ENCODE measurements at places on chromosomes 12 and 14. TPM values are rescaled to one million over a fixed set of nuclear protein-coding genes. Genes with fewer than 3 reads are reported as not detected.
A peak's percentile ranks its signal among the peaks of the same experiment; 100 is the strongest.

Gene KRT86
- total RNA-seq = 1.2 TPM

DNA sequence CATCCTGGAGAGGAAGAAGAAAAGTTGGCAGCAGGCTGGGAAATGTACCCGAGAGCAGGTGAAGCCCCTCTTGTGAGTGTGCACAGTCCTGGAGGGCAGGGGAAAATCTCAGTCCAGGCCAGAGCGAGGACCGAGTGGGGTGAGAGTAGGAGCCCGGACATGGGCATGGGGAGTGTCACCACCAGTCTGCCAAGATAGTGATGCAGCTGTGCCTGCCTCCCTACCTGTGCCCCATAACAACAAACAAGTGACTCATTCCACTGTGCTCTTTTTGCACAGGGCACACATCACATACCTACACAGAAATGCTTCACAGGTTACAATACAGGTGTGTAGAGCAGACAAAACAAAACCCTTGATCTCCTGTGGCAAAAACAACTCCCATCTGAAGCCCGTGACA lies 205.9 kb upstream of the PELI2 start:
- DNase-seq = no peak

Gene FAM90A1
- not detected for total RNA-seq

DNA sequence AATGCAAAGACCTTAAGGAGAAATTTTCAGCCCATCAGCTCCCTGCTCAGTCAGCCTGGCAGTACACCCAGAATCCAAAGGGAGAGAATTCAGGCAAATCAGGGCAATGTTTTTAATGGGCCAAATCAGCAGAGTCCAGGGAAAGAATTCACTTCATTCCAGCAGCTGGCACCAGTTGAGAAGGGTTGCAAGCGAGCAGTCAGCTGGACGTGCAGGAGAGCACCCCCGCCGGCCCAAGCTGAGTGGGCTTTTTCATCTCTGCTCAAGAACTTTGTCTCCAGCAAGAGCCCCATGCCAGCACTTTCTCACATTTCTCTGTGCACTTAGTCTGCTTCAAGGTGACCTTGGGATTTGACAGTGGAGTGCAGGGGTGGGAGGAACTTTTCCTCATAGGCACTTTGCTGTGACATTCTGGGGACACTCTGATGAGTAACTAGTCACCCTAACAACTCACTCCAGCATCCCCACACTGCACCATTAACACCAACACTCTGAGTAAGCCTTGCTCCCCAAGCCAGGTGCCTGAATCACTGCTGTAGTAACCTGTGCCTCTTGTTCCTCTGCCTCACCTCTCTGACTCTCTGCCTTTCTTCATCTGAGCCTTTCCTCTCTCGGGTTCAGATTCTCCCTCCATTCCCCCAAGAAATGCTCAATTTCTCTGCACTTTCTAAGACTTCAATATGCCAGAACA lies 2.2 kb downstream of the ENDOU start:
- no peak for DNase-seq

DNA sequence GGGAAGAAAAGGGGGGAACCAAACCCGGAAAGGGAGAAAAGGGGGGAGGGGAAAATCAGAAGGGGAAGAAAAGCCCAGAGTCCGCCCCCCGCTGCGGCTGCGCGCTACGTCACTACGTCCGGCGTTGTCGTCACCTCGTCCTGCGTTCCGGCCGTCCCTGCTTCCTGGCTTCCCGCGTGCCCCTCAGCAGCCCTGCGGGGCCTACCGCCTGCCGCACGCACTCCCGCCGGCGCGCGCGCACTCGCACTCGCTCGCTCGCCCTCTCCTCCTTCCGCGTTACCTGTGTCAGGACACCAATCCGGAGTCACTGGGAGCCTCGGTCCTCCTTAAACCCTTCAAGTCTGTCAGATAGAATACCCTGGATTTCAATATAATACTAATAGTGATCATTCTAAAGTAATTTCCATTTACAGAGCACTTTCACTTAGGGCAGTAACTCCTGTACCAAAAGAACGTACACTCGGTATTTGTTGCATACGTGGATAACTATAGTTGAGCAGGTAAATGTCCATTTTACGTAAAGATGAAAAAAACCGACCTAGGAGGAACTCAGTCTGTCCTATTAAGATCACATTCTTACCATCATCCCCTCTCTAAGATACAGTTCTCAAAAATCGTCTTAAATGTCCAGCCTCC lies at the start of gene R3HDM2:
TSS of gene R3HDM2 (minus strand) at position 113 of the 636 bp plus-strand sequence. CDS start 120,615 bp downstream, outside the sequence.
- DNase-seq = peak; percentile 93

DNA sequence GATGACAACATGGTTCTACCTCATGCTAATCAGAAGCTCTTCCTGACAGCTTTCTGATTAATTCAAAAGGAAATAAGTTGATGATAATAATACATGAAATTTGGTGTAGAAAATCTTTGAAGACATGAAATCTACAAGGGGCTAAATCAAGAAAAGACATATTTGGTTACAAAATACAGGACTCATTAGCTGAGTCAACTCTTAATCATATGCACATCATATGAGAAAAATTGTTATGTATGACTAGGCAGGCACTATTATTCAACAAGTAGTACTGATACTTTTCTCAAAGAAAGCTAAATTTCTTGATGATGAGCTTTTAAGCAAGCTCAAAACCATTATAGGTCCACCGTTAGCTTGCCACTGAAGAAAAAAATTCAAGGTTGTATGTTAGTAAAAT lies 7.1 kb downstream of the ABCC9 start:
- no peak for DNase-seq

- no peak for DNase-seq
Measured at GRCh38 chr12:57142121-57142520, 5.3 kb downstream of the LRP1-AS start.

GRCh38 chr12:99957866-99958466 lies 26.8 kb downstream of the ANKS1B start:
- DNase-seq = no peak

DNA sequence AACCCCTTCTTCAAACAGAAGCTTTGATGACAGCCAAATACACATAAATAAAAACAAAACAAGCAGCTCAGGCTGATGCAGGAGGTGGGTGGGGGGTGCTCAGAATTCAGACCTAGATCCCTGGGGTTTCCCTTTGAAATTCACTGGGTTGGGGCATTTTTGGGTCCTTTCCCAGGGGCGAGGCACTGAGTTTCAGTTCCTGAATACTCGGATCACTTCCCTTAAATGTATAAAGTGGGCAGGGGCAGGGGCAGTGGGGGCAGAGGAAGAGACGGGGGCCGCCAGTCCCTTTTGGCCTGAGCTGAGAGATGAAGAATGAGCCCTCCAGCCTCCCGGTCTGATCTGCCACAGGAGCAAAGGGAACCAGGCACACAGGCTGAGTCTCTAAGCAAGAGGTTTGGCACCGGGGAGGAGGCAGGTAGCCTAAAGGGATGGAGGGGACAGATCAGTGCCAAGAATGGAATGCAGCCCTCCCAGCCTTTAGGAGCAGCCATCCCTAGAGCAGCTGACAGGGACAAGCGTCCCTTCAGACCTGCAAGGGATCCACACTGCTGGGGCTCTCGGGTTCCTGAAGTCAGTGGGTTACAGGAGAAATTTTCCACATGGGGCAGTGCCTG lies 20.3 kb downstream of the KDM2B start:
- DNase-seq = no peak

DNA sequence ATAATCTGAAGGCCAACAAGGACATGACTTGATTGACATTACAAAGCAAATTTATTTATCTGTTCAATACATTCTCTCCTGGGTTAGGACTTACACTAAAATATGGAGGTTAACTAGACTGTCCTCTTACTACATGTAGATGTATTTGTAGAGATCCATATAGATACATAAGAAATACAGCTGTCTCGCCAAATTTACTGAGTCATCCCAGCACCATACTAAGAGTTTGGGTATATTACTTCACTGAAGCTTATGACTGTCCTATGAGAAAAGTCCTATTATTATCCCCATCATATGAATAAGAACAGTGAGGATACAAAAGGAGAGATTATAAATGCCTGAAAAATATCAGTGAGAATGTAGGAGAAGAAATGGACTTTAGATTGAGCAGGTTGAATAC lies 44.8 kb upstream of the ACSM4 start:
- DNase-seq = no peak

Gene VAMP1
- total RNA-seq = 5.5 TPM

Gene IGFBP6
- 58.5 TPM for total RNA-seq

- DNase-seq = no peak
Measured at GRCh38 chr12:68958322-68958721, 25.4 kb upstream of the CPM start.

Gene CDK2
- 97.2 TPM for total RNA-seq

Gene SRSF9
- 280 TPM for total RNA-seq

Gene DNAJC22
- 9.1 TPM for total RNA-seq

DNA sequence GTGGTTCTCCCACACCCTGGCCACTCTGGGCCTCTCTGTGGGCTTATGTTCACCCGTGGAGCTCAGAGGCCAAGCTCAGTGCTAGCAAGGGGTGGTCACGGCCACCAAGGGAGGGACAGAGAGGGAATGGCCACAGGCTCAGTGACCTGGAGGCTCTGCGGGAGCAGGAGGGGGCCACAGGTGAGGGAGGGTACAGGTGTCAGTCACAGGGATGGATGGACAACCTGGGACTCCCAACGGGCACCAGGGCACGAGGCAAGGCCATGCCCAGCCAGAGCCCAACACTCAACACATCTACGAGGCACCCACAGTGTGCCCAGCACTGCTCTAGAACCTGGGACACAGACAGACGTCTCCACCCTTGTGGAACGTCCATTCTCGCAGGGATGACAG lies 11.3 kb downstream of the NCOR2 start:
- DNase-seq = no peak

GRCh38 chr12:3732901-3733300 lies 20.0 kb downstream of the CRACR2A start:
- DNase-seq = no peak

GRCh38 chr12:28552251-28552970 lies 362.2 kb downstream of the CCDC91 start:
- no peak for DNase-seq

- DNase-seq = no peak
Measured at GRCh38 chr14:99538733-99539132, 57.5 kb downstream of the CCNK start.

Gene HPD
- 0.47 TPM for total RNA-seq

GRCh38 chr12:48970702-48971334 lies 717 bp downstream of the WNT10B start:
- no peak for DNase-seq

- no peak for DNase-seq
Measured at GRCh38 chr12:90274407-90274806, 565.8 kb upstream of the ATP2B1 start.

Gene ACOT6
- total RNA-seq = not detected

DNA sequence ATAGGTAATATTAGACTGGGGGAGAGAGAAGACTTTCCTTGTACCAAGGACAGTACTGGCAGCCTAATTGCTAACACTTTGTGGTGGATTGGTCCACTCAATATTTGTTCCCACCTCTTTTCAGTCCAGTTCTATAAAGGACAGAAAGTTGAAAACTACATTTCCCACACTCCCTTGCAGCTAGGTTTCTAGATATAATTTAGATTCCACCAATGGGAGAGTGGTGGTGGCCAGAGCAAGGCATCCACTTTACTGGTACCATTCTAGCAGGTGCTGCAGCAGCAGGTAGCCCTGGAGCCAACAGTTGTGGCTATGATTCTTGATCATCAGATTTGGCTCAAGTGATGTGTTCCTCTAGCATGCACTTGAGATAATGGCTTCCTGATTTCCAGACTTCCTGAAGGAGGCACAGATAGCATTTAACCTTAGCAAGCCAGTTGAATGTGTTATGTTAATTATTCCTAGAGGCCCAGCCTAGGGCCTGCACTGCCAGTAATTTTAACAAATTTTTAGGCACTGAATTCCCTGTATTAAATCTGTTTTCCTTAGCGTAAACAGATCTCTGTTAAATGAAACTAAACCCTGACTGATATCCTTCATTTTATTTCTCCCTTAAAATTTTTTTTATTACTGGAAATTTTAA lies 24.4 kb downstream of the SLC38A1 start:
- no peak for DNase-seq

Gene SLCO1B1
- not detected for total RNA-seq

- DNase-seq = peak; percentile 66
Measured at GRCh38 chr12:12896260-12896659, 4.9 kb downstream of the GPRC5A start.

DNA sequence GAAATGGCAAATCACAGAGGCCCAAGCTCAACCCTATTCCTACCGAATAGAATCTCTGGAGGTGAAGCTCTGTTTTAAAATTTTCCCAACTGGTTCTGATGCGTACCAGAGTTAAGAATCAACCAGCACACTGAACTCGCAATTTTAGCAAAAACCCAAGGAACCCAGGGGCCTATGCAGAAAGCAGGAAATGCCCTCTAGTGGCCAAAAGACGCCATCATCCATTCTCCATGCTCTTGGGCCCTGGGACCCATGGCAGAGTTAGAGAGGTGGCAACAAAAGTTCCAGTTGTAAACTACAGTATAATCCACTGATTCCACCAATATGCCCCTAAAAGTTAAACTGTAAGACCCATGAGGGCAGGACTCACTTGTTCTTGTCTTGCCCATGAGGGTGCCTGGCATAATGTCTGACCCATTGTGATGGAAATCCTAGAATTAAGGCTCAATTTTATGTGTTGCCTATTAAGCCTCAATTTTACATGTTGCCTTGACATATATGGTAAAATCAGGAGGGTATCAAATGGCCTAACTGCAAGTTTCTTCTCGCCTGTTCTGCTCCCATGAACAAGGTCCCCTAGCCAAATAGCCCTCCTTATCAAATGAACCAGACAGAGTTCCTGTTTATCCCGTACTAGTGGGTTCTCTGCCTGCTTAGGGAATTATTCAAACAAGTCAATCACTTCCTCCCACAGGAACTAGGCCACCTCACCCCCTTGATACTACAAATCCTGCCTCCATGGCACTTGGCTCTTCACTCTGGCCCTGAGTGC lies 137.5 kb upstream of the CPM start:
- DNase-seq = peak; percentile 67

GRCh38 chr12:54829511-54829910 lies 24.8 kb upstream of the MUCL1 start:
- DNase-seq = no peak

Gene PLXNC1
- 0.66 TPM for total RNA-seq

DNA sequence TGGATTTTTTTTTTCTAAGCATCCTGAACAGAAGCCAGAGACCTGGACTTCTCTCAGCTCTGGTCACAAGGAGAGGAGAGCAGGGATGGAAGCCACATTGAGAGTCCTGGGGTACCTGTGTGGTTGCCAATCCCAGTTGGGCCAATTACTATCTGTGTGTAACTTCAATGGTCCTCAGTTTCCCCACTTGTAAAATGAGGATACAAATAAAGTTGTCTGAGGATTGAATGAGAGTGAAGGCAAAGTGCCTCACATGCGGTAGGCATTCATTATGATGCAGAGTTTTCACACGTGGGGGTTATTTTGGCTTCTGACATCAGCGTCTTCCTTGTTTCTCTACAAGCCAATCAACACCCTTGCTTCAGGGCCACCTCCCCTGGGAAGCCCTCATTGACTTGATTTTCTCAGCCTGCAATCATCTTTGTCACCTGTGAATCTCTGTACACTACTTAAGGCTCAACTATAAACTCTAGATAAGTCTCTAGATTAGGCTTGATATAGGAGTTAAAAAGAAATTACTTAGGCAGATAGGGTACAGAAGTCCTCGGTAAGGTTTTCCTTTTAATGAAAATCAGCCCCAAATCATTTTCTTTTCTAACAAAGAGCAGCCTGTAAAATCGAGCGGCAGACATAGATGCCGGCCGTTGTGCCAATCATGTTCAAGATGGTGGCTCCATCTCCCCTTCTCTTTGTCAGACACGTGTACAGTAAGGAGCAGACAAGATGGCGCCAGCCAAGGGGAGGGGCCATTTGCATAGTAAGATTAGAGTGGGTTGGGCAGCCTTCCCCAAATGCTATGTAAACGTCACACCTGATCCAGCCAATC lies 37.8 kb upstream of the FICD start:
- peak; percentile 37 for DNase-seq

- DNase-seq = no peak
Measured at GRCh38 chr14:81557146-81557545, 23.5 kb upstream of the SEL1L start.

- DNase-seq = no peak
Measured at GRCh38 chr14:72701605-72702004, 192.3 kb downstream of the DPF3 start.

All from HT1080 (cell line).